ENCODE measurements at places on chromosomes 6 and 20.

DNA sequence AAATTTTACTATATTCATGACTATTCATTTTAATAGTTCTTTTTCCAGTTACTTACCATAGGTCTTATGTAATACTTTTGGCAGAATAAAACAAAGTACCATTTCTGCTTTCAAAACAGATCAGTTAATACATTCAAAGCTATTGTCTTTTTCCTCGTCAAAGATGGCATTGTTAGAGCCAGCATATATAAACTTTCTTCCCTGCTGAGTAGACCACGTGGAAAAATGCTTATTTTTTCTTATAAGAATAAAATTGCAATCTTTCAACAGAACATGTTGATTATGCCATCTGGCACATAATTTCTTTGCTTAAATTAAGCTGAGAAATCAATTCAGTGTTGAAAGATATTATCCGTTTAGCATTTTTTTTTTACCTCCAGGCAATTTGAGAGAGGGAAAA lies 34.9 kb upstream of the EXOC2 start:
- DNase-seq: no peak

- DNase-seq: no peak
These were observed 260.5 kb downstream of the FOXC1 start for GRCh38 chr6:1870251-1870650.

GRCh38 chr6:170272341-170273065 lies 18.4 kb downstream of the DLL1 start:
- no peak for DNase-seq

- no peak for DNase-seq
These were observed 111.5 kb downstream of the HFE start for GRCh38 chr6:26198722-26199056.

DNA sequence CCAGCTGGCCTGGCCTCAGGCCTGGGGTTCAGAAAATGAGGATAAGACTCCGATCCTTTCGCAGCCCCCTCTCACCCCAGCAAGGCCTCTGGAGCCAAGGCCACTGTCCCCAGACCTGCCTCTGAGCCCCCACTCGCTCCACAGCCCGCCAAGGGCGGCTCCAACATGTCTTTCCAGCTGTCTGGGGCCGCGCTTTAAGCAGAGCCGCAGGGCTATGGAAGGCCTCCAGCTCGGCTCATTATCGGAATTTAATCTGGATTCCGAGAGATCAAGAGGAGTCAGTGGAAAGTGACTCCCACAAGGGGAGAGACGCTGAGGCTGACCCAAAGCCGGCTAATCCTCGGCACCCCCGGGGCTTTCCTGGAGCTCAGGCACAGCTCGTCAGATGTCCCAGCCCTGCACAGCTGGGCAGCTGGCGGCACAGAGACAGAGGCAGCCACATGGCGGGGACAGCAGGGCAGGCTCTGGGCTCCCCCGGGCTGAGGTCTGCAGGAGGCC lies 41.8 kb downstream of the BMP7 start:
- no peak for DNase-seq

GRCh38 chr6:122153557-122153956 lies 245.9 kb upstream of the HSF2 start:
- no peak for DNase-seq

DNA sequence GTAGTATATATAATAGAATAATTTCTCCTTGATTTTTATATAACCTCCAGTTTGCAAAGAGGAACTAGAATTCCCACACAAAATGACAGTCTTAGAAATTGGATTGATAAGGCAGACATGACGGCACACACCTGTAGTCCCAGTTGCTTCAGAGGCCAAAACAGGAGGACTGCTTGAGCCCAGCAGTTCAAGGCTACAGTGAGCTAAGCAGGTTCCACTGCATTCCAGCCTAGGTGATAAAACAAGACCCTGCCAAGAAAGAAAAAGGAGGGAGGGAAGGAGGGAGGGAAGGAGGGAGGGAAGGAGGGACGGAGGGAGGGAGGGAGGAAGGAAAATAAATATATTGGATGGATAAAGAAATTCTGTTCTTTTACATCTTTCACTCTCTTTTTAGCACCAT lies 77.6 kb upstream of the SASH1 start:
- no peak for DNase-seq

DNA sequence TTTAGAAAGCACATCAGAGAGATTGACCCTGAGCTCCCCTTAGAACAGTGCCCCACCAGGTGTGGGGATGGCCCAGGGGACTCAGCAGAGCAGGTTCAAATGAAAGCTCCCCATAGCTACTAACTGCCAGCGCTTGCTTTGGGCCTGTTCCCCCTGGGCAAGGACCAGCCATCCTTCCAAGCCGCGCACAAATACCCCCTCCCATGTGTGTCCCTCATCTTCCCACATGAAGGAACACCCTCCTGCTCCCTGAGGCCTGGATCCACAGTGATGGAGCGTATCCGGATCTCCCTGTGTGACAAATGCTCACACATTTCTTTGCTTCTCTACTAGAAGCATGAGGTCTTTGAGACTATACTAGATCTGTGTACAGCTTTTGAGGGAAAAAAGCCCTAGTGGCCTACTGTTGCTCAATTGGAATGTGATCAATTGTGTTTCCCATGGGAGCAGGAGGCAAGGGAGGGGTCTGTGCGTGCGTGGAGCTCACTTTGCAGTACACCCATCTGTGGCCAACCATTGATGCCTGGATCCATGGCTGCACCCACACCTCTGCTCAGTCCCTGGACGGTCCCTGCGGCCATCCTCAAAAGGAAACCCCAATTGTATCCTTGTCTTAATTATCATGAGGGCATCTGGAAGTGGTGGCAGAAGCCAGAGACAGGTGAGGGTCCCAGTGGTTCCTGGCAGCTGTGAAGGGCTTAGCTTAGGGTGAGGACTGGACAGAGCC lies 1.4 kb upstream of the RAET1G start:
- DNase-seq: no peak

GRCh38 chr20:54350415-54350814 lies 125.0 kb upstream of the DOK5 start:
- DNase-seq: no peak

- DNase-seq: no peak
These were observed 10.9 kb upstream of the GLP1R start for GRCh38 chr6:39037707-39038106.

GRCh38 chr6:61841958-61842357 lies 444.1 kb downstream of the KHDRBS2 start:
- DNase-seq: no peak

GRCh38 chr6:1871724-1872315 lies 262.1 kb downstream of the FOXC1 start:
- no peak for DNase-seq

GRCh38 chr6:2857580-2858337 lies 16.1 kb upstream of the SERPINB1 start:
- no peak for DNase-seq

- no peak for DNase-seq
These were observed 290.0 kb downstream of the TFAP2B start for GRCh38 chr6:51108563-51109234.

DNA sequence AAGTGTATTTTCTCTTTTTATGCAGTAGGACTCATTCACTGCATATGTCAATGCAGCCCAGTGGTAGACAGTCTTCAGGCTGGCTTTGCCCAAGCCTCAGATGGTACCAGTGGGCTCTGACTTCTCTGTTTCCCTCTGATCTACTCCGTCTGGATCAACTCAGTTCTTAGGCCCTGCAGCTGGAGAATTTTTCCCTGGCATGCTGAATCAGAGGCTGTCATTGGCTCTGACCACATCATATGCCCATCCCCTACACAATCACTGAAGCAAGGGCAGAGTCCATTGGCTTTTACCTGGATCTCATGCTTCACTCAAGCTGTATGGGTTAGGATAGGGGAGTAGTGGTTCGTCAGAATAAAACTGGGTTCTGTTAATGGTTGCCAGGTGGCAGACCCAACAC lies 57.8 kb downstream of the KIZ start:
- no peak for DNase-seq

DNA sequence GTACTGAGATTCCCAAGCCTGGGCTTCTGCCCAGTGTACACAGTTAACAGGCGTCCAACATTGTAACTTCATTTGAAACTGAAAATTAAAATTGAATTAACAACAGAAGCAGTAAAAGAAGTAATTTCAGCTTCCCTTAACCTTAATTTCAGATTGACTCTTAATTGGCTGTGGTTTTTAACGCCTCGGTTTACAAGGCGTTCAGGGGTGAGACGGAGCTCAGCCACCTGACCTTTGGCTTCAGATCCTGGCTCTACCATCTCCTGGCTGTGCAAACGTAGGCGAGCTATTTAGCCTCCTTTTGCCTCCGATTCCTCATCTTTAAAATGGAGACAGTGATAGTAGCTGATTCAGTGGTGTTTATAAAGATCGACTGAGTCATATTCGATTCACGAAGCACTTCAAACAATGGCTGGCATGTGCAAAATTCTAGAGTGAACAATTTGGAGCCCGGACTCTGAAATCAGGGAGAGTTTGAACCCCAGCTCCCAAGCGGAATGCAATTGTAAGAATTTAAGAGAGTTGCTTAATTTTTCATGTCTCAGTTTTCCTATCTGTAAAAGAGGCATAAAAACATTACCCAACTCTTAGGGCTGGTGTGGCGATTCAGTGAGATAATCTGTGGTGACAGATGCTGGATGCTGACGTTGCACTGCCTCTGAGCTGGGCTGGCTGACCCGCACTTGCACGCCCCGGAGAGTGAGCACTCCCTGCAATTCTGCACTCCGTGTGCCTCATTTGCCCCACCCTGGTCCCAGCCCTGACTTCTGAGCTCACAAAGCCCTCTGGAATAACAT lies 23.5 kb upstream of the OCSTAMP start:
- no peak for DNase-seq

DNA sequence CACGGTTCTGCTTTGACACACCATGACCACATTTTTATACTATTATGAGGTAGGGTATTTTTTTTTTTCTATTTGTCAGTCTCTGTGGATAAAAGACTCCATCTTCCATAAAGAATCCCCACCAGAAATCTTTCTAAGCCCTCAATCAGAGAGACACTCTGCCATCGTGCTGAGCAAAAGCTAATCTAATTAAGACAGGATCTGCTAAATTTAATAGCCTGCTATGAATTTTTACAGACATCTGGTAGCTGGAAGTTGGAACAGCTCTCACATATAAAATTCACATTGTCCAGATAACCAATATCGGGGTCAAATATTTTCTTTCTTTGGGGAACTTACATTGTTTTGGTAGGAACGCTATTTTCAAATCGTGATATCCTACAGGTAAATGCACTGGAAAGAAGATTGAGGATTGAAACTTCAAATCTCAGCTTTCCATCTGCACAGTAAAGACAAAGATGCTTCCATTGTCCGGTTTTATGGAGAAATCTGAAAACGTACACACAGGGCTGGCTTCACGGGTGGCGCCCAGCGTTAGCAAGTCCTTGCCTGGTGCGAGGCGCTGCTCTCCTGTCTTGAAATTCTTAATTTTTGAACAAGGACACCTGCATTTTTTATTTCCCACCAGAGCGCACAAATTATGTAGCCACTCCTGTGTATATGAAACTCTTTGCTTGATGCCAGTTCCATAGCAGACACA lies 573.8 kb upstream of the NOX3 start:
- DNase-seq: no peak

DNA sequence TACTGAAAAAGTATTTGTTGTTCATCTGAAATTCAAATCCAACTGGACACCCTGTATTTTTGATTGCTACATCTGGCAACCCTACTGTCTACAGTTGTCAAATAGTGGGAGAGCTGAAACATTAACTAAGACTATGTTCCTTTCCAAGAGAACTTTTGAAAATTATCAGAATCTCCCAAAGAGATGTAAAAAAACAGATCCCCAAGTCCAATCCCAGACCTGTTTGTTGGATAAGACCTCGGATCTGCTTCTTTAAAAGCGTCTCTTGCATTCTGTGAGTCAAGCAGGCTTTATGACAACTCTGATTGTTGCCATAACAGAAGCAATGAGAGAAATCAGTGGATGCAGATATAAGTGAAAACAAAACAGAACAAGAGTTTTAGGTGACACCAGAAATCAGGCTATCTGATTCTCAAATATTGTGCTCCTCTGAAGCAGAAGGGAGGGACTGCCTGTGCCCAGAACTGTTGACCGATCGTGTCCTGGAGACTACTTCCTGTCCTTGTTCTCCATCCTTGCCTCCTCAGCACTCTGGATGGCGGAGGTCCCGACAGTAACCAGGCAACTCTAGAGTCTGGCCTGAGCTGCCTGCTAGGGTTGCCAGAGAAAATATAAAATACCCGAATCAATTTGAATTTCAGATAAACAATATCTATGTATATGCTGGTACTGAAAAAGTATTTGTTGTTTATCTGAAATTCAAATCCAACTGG lies 853.8 kb downstream of the MAFB start:
- no peak for DNase-seq

Data from vagina (tissue), 2 donors.